ENCODE measurements at places on chromosomes 4 and X.

GRCh38 chr4:120948382-120948781, 25.9 kb upstream of the PRDM5 start:
- no peak for DNase-seq

DNA sequence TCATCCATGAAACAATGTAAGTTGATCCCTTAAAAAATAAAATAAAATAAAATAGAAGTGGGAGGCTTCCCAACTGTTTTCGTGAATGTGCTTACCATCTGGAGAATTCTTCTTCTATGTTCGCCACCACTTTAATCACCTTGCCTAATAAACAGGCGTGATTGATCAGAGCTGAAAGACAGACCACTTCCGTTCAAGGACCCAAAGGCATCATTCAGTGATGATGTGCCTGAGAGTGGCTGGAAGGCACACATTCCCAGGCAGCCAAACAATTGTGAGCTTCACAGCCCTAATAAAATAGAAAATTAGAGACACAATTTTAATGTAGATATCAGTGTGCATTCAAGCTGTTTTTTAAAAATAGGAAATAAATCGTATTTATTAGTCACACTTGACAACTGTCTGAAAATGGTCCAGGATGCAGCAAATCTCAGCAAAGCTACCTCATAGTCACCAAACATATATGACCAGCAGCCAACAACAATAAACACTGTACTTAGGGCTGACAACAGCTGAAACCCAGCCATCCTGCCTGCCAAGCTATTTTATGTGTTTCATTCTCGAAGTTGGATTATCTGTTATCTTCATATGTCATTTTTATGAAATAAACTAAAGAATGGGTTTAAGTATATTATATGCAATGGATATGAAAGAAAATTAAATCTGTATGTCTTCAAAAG, 163.2 kb upstream of the FAM9B start:
- no peak for DNase-seq

GRCh38 chr4:147596377-147596776, 20.8 kb upstream of the TMEM184C start:
- peak; percentile 25 for DNase-seq

DNA sequence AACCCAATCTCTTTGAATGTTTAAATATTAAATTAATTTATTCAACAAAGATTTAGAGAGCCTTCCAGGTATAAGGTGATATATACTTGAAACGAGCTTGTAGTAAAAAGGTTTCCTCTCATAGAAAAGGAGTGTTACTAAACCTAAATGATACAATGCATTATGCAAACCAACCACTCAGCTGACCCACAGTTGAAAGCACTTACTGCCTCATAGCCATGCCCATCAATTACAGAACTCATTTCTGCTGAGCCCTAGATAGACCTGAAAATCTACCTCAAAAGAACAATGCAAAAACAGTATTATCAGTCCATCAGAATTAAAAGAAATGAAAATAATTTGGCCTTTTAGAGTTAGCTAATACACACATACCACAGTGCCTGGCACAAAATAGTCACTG, 75.4 kb downstream of the KCNIP4 start:
- DNase-seq, result no peak

- no peak for DNase-seq
Measured at GRCh38 chr4:151760002-151760401, 805 bp downstream of the GATB start.
